ENCODE measurements at places on chromosomes 11 and 22. TPM values are rescaled to one million over a fixed set of nuclear protein-coding genes. Genes with fewer than 3 reads are reported as not detected.

Gene C22orf42
- total RNA-seq, result not detected

Gene TBX10
- total RNA-seq, result not detected

Gene IGLL1
- total RNA-seq, result not detected

Gene OR10A2
- total RNA-seq, result not detected

Gene RTCB
- 140 TPM for total RNA-seq

Gene SNU13
- total RNA-seq, result 88.6 TPM

Gene MYOD1
- total RNA-seq, result 0.12 TPM

Gene CYB5R2
- 20.0 TPM for total RNA-seq

Gene FREY1
- 0.89 TPM for total RNA-seq

Gene LARGE2
- total RNA-seq, result not detected

Gene ADM2
- total RNA-seq, result 1.8 TPM

Gene OR6T1
- total RNA-seq, result not detected

Gene FZD4
- 29.1 TPM for total RNA-seq

Gene OR11H1
- not detected for total RNA-seq

Gene CCDC116
- 0.22 TPM for total RNA-seq

Gene KCNE3
- total RNA-seq, result 5.2 TPM

Gene TMPRSS13
- under 0.01 TPM for total RNA-seq
